ENCODE measurements at places on chromosomes 3 and 15.

DNA sequence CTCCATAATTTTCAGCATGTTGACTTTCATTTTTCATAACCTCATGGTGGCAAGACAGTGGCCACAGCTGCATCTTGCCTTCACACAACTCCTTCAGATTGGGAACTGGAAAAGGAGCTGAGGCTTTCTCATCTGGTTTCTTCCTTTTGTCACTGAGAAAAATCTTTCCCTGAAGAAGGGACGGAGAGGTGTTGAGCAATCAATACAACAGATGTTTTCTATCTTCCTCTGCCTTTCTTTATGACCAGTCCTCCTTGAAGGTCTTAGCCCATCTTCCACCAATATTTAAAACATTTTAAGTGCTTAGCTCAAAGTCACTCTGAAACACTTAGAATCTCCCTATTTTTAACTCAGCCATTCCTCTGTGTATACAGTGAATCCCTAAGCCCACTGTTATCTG, 11.9 kb downstream of the ZNF660 start:
- DNase-seq, result no peak

GRCh38 chr3:188659449-188660090, 505.6 kb downstream of the LPP start:
- no peak for DNase-seq

- DNase-seq, result no peak
Observed at GRCh38 chr3:72816862-72817355, 31.3 kb downstream of the SHQ1 start.

GRCh38 chr3:53970661-53971060, 79.0 kb upstream of the SELENOK start:
- DNase-seq, result peak; percentile 43

DNA sequence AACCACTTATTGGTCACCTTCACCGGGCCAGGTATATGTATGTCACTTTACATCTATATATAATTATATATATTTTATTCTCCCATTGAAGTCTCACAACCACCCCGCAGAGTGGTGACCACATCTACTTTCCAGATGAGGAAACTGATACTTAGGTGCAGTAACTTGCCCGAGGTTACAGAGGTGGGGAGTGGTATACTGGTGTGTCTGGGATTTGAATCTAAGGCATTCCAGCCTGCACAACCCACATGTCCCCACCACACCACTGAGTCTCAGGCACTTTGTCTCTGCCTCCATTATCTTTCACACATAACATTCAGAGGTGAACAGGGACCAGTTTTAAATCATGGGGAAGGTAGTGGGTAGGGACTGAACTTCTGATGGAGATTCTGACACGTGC, 261.4 kb downstream of the CTNNB1 start:
- DNase-seq, result no peak

- no peak for DNase-seq
Observed at GRCh38 chr15:55989383-55989782, 4.0 kb downstream of the NEDD4 start.

DNA sequence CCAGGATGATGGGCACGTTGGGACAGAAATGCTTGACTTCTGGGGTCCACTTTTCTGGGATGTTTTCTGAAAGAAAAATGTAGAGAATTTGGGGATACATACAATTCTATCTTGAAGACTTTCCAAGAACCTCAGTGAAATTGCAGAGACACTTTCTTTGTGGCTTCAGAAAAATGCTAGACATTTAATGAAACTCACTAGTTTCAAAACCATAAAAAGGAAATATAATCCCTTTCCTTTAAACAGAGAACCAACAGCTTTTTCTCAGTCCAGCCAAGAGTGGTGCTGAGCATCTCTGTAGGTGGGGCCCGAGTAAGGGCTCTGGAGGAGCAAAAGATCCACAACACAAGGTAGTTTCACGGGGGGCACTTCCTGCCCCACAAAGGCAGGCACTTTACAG, 4.4 kb upstream of the GPX1 start:
- DNase-seq, result no peak

GRCh38 chr3:183449391-183449790, 21.0 kb upstream of the MCF2L2 start:
- DNase-seq, result no peak

DNA sequence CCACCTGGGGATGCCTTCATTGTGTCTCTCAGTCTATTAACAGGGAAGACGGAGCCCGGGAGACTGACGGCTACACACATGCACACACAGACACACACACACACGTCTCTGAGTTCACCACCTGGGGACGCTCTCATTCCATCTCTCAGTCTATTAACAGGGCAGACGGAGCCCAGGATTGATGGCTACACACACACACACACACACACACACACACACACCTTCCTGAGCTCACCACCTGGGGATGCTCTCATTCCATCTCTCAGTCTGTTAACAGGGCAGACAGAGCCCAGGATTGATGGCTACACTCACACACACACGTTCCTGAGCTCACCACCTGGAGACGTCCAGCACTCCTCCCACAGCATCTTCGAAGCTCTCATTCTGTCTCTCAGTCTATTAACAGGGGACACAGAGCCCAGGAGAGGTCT, 143.9 kb downstream of the OR4M2 start:
- no peak for DNase-seq
